ENCODE measurements at places on chromosomes 2 and 18.
A peak's percentile ranks its signal among the peaks of the same experiment; 100 is the strongest.

DNA sequence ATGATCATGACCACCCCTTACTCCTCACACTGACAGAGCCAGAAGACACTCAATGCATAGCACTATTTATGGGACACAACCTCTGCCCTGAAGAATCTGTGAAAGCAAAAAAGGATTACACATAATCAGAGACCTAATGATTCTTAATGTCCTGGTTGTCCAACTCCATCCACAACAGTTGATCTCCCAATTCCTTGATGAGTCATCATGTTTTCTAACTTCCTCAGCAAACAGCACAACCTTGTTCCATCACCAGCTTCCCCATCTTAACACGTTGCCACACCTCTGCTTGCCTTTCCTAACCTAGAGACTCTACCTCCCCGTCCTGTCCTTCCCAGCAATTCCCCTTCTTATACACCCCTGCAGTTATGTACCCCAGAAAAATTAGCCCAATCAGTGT, 13.2 kb upstream of the MARCHF4 start:
- no peak for DNase-seq

DNA sequence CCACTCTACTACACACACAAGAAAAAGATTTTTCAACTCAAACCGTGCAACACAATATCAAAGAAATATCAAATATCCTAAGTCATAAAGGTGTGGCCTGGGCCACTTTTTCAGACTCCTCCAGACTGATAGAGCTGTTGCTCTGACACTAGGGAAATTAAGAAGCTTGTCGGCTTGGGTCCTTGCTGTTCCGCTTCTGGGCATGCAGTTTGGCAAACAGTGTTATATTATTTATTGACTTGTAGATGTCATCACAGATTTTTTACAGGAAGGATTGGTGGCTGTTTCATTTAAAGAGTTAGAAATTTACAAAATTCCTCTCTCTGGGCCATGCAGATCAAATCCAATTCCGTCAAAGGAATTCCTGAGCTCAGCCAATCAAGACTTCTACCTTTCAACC, 98.3 kb upstream of the MSH2 start:
- no peak for DNase-seq

DNA sequence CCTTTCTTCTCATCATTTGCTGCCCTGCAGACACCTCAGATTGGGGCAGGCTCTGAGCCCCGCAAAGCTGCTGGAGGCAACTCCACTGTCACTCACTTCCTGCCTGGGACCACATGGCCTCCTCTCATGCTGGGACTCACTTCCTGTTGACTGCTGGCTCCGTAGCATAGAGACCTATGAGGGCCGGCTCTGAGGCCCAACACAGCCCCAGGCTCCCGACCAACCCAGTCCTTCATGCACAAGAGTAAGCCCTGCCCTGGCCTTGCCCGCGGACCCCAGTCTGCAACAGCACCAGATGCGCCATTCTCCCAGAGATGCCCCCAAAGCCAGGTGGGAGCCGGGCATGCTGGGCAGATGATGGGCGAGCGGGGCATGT, 55.7 kb downstream of the DNMT3A start:
- DNase-seq = peak; percentile 25

DNA sequence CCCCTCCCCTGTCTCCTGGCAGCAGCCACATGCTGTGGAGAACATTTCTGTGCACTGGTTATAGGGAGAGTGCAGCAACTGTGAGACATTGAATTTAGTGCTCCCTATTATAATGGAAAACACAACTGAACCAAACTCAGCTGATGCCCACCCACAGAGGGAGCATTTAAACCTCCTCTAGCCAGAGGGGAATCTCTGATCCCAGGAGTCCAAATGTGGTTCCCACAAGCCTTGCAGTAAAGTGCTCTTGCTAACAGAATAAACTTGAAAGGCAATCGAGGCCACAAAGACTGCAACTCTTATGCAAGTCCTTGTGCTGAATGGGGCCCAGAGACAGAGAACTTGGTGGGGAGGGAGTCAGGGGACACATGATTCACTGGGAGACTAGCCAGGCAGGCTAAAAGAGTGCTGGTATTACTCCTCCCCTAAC, 638.8 kb upstream of the VRK2 start:
- DNase-seq = no peak

DNA sequence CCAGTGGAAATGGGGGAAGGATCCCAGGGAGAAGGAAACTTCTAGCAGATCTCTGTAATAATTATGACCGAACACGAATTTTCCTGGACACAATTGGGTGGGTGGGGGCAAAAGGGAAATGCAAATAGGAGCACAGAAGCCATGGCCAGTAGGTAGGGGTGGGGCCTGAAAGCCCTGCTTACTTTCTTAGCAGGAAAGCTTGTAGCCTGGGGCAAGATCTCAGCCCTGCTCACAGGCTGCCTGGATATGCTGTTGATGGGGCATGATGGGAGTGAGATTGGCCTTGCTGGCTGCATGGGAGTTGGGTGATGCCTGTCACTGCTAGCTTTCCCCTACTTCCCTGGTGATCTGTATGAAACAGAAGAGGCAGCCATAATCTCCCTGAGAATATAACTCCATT, 45.9 kb upstream of the SPOPL start:
- no peak for DNase-seq

GRCh38 chr2:128377071-128377910, 58.6 kb upstream of the HS6ST1 start:
- no peak for DNase-seq

GRCh38 chr2:16566701-16567100, 98.9 kb downstream of the CYRIA start:
- no peak for DNase-seq

DNA sequence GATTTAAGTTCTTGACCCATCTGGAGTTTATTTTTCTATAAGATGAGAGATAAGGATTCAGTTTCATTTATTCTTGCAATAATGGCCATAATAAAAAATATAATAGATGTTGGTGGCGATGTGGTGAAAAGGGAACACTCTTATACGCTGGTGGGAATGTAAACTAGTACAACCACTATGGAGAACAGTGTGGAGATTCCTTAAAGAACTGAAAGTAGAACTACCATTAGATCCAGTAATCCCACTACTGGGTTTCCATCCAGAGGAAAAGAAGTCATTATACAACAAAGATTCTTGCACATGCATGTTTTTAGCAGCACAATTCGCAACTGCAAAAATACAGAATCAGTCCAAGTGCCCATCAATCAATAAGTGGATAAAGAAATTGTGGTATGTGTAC, 1040.5 kb upstream of the GYPC start:
- no peak for DNase-seq

DNA sequence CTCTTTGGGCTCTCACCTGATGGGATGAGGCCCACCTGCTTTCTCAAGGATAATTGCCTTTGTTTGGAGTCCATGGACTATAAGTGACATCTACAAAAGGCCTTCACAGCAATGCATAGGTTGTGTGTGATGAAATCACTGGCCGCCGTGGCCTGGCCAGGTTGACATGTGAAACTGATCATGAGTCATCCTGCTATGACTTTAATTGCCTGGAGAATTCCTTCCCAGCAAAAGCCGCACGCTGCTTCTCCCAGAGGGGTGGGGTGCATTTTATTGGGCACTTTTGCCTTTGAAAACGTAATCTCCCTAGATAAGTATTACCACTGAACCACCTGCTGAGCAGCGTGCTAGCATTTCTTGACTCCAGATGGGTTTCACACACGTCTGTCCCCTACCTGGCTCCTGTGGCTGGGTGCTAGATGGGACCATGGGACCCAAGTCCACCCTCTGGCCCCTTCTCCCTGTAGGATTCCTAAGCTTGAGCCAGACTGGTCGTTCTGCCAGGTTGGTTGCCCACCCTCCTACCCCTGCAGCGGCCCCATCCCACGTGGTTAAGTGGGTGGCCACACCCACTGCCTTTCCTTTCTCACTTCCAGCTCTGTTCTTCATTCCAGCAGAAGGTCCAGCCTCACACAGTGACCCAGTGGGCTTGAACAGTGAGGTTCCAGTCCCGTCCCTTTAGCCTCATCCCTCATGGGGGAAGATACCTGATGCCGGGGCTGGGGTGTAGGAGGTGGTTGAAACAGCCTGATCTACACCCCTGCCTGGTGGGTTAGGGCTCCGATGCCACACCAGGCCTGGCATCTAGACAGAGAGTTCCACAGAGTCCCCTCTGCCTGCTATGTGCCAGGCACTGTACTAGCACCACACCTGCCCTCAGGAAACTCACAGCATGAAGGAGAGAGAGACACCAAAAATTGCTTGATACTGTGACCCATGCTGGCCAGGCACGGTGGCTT, 89.6 kb downstream of the GBX2 start:
- no peak for DNase-seq

- DNase-seq = no peak
Measured at GRCh38 chr2:205768341-205768740, 86.0 kb downstream of the NRP2 start.

DNA sequence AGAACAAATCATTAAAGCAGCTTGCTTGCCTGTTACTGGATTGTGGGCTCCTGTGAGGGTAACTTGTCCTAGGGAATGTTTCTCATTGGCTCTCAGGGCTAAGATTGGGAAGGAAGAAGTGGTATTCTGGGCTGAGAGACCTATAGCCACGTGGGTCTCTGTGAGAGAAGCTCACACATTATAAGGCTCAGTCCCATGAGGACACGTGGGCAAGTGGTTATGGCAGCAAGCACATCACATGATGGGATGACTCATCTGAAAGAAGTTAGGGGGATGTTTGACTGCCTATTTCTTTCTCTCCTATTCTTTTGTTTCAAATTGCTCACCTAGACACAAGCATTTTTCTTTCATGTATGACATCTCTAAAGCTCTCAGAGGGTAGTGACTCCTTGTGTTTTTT, 418.0 kb upstream of the ST6GAL2 start:
- DNase-seq = no peak

GRCh38 chr2:8076448-8077342, 605.2 kb upstream of the ID2 start:
- no peak for DNase-seq

DNA sequence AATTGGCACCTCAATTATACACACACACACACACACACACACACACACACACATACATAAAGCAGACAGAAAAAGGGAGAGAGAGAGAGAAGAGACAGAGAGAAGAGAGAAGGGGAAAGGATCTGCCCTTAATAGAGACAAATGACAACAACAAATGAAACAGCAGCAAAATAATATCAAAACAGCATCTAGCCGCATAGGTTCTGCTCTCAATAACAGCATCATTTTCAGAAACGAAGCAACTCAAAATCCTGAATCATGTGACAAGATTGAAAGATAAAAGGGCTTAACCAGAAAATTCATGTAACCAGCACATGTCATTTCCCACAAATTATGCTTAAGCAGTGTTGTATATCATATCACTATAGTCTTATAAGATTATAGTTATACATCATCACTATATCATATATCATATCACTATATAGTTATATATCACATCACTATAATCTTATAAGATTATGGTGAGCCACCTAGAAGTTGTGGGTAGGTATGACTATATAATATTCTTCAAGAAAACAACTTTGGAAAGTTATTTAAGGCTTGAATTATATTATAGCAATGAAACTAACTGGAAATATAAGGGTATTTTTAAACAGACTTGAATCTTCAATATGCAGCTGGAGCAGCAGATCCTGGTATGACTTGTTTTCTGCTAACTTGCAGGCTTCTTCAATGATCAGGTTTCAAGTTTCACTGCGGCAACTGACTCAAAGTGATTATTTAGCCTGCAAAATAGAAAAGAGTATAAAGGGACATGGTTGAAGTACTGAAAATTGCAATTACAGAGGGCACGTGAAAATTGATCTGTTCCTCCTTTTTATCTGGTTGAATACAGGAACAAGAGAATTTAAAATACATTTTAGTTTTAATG, 16.1 kb upstream of the VPS54 start:
- DNase-seq = no peak

GRCh38 chr2:40041422-40042382, 262.6 kb upstream of the THUMPD2 start:
- no peak for DNase-seq

- no peak for DNase-seq
Measured at GRCh38 chr2:224883172-224883516, 159.1 kb downstream of the DOCK10 start.

GRCh38 chr2:88254437-88255091, 84.4 kb downstream of the THNSL2 start:
- no peak for DNase-seq

DNA sequence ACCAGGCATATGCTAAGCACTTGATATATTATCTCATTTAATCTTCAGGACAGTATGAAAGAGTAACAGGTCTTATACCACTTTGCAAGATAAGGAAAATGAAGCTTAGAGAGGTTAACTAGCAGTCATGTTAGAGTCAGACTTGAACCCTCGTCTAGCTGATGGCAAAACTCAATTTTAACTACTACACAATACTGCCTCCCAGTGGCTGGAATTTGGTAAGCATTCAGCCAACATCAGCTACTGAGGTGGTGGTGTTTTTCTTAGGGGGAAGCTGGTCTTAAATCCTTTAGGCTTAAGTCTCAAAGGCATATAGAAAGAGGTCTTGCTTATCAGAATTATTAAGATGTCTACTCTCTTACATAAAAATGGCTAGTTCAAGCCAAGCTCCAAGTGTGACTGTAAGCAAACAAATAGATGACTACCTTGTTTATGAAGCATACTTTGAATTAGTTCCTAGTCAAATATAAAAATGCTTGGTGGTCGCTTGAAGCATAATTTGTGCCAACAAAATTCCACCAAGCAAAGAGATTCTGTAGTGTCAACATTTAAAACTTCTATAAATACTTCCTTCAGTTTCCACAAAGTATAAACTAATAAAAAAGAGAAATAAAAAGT, 325.4 kb upstream of the FIGN start:
- DNase-seq = no peak

DNA sequence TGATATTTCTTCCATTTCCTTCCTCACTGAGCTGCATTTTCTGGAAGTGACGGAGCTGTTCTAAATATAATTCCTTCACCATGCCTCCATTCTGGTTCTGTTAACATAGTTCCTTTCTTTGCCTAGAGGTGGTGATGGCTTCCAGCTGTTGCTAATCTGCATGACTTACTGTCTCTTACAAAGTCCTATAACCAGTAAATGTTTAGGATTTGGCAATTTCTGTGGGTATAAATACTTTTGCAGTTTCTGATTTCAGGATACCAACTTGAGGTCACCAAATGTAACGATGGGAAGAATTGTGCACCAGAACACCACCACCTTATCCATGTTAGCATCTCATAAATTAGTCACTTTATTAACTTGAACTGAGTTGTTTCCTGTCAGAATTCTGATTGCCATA, 101.7 kb upstream of the FN1 start:
- DNase-seq = no peak

GRCh38 chr2:6184532-6185292, 492.5 kb downstream of the SOX11 start:
- no peak for DNase-seq

GRCh38 chr2:186559370-186559769, 30.5 kb upstream of the ITGAV start:
- DNase-seq = no peak

- DNase-seq = no peak
Measured at GRCh38 chr2:153532140-153532539, 53.6 kb upstream of the RPRM start.

- DNase-seq = no peak
Measured at GRCh38 chr2:3728104-3729054, 25.0 kb downstream of the DCDC2C start.

DNA sequence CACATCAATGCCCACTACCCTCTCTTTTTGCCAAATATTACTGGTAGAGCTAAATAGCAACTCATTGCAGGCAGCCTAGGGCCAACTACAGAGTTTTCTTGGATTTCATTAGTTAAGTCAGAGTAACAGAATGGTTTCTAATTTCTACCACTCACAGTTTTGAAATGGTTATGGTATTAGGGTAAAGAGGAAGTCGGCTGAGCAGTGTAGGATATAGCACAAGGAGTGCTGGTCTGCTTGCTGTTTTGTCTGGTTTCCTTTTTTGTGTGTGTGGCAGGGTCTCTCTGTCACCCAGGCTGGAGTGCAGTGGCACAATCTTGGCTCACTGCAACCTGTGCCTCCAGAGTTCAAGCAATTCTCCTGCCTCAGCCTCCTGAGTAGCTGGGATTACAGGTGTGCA, 289.2 kb upstream of the CCDC68 start:
- no peak for DNase-seq
